ENCODE measurements at places on chromosomes 16 and 17.

DNA sequence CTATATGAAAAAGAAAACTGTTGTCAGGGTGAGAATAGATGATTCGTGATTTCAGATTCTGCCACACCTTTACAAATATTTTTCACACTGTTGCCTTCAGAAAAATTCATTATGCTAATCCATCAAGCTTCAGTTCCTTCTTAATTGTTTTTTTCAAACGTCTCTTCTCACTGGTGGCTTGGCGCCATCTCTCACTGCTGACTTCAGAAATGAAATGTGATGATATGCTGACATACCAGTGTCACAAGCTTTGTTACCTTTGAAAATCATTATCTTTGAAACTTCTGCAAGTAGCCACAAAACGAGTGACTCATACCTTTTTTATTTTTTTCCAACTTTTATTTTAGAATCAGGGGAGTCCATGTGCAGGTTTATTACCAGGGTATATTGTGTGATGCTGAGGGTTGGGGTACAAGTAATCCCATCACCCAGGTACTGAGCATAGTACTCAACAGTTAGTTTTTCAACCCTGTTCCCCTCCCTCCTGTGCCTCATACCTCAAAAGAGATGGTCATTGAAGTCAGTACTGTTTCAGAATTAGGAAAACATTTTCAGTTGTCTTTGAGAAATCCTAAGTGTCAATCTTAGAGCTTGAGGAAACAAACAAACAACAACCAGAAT lies 14.0 kb upstream of the KRT222 start:
- no peak for DNase-seq

GRCh38 chr16:85452364-85453193 lies 160.5 kb upstream of the GSE1 start:
- no peak for DNase-seq

- no peak for DNase-seq
Observed at GRCh38 chr16:60902114-60902513, 1134.1 kb downstream of the CDH8 start.

DNA sequence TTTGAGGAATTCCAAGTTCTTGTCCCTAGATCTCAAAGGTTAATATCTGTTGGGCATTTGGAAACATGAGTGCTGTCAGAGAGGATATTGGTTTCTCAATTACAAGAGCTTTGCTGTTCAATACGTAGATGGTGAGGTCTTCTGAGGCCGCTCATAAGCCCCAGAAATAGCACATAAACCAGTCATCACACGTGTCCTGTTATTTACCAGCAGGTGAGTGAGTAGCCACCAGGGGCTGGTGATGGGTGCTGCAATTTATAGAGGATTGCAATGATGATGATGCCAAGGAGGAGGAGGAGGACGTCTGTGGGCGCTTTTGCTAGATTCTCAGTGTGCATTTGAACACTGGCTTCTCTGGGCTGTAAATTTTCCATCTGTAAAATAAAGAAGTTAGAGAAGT lies 89.0 kb downstream of the SALL1 start:
- DNase-seq: no peak

GRCh38 chr17:11612956-11613355 lies 14.7 kb downstream of the DNAH9 start:
- DNase-seq: no peak

DNA sequence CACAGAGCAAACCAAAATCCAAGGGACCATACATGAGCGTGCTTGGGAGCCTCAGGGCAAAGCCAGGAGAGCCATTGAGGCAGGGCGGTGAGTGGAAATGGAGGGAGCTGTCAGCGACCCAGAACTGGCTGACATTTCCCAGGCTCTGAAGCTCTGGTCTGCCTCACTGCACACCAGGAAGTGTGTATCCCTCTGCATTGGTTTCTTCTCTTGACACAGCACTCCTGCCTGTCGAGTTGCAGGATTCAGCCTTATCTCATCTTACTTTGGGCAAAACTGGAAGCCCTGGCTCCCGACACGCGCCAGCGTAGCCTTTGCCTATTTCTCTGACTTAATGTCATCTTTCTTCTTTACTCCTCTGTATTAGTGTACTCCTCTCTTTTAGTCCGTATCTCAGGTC lies 144.7 kb upstream of the HS3ST3A1 start:
- no peak for DNase-seq
